ENCODE measurements at places on chromosomes 4 and X. TPM values are rescaled to one million over a fixed set of nuclear protein-coding genes. Genes with fewer than 3 reads are reported as not detected.

Gene SCRG1
- not detected for total RNA-seq

Gene ADAMTS3
- total RNA-seq = 0.23 TPM

Gene PRSS12
- 8.2 TPM for total RNA-seq

Gene RGN
- not detected for total RNA-seq

Gene SLC26A1
- not detected for total RNA-seq

Gene CCDC110
- 2.7 TPM for total RNA-seq

Gene ESX1
- not detected for total RNA-seq

Gene ARHGAP6
- 5.2 TPM for total RNA-seq

Gene SERTM2
- not detected for total RNA-seq

Gene SLC10A4
- total RNA-seq = not detected

Gene CHIC1
- total RNA-seq = 11.5 TPM

All from LHCN-M2 (cell line).